ENCODE measurements at places on chromosomes 1 and 21.

DNA sequence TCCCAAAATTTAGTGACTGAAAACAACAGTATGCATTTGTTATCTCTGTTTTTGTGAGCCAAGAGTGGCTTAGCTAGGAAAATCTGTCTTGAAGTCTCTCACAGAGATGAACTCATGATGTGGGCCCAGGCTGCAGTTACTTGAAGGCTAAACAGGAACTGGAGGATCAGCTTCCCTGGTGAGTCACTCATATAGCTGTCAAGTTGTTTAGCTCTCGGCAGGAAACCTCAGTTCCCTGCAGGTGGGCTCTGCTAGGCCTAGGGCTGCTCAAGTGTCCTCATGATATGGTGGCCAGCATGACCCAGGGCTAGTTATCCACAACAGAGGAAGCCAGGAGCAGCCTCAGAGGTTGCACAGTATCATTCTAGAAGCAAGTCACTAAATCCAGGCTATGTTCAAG, 30.2 kb upstream of the DDX59 start:
- DNase-seq, result no peak

- no peak for DNase-seq
These were observed 2.1 kb upstream of the A3GALT2 start for GRCh38 chr1:33322870-33323585.

DNA sequence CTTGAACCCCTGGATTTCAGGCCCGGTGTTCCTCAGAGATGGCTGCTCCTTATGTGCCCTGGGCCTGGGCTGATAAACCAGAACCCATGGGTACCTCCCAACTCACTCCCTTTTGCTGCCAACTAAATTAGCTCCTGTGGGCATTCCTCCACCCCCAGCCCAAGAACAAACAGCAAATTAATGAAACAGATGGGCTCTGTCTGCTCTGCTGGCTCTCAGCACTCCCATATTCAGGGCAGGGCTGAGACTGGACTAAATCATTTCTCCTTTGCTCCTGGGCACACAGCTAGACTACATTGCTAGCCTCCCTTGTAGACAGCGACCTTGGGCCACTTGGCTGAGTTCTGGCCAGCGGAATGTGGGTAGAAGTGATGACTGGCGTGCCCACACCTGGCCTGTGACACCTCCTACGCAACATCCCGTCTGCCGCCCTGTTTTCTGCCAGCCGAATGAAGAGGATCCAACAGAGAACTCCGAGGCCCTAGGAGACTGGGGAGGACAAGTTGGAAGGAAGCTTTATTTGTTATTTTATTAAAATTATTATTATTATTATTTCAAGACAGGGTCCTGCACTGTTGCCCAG, 101.9 kb upstream of the DISP3 start:
- no peak for DNase-seq

GRCh38 chr1:218742467-218743262, 397.5 kb downstream of the TGFB2 start:
- no peak for DNase-seq

DNA sequence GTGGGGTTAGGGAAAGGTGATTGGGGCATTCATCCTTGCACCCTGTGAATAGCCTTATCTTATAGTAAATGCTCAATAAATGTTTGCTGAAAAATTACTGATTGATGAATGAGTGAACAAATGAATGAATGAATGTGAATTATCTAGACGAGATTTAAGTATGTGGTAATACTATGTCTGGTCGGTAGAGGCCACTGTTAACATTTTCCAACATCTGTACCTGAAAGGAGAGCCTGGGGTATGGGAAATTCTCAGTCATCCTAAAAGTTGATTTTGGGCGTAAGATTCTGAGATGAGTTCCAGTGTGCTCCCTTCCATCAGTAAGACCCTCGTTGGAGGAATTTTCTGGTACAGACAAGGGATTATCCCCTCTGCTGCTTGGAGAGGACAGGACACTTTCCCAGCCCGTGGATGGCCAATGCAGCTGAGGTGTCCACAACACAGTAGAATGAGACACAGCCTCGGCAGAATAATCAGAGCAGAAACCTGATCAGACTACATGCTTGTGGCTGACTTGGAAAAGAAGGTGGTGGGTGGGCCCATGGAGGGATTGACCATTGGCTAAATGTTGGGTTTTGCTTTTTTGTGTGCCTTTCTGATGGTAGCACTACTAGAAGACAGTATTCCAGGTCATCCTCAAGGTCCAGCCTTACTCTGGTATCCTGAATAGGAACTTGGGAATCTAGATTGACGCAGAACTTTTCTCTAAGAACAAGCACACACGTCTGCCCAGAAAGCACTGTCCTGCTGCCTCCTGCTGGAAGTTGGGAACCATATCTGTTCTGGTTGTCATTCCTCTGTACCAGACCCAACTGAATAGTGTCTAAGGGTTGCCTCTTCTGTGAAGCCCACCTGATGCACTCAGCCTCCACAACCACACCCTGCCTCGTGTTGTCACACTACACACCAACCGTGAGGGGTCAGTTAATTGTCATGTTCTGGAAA, 262.0 kb downstream of the TNR start:
- no peak for DNase-seq

DNA sequence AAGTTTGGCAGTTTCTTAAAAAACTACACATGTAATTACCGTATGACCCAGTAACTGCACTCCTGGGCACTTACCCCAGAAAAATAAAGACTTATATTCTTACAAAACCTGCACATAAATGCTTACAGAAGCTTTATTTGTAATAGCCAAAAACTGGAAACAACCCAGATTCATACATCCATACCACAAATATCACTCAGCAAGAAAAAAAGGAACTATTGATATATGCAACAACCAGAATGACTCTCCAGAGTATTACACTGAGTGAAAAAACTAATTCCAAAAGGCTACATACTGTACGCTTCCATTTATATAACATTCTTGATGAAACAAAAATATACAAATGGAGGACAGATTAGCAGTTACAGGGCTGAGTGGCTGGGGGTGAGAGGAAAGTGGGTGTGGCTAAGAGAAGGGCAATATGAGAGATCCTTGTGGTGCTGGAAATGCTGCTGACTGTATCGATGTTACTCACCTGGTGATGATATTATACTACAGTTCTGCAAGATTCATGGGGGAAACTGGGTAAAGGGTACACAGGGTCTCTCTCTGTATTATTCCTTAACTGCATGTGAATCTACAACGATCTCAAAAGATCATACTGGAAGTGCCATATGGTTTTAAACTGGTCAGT, 96.0 kb upstream of the GNG4 start:
- DNase-seq, result no peak

DNA sequence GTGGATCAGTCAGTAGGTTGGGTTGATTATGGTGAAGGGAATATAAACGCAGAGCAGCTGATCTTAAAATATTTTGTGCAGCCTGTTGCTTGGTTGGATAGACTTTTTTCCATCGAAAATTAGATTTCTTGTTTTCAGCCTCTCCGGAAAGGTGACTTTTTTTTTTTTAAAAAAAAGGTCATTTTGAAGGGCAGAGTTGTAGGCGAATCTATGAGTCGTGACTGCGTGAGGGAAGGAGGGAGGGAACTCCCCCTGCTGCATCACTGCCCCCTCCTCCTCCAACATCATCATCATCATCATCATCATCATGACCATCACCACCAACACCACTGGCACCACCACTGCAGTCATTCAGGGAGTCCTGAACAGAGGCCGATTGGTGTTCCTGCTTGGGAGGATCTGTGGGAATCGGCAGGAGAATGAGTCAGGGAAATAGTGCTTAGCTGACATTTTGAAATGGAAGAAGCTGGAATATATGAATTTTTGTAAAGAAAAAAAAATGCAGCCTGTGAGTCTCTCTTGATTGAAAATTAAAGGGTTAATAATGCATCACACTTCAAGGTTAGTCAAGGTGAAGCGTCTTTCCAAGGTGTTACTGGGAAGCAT, 1.2 kb downstream of the ATP1B1 start:
- DNase-seq, result no peak

GRCh38 chr1:9724706-9725476, 73.4 kb downstream of the PIK3CD start:
- DNase-seq, result no peak

- no peak for DNase-seq
These were observed 109.5 kb downstream of the CLDN17 start for GRCh38 chr21:30057108-30057507.
